ENCODE measurements at places on chromosomes 3 and 15.

- DNase-seq = no peak
Observed at GRCh38 chr3:64055076-64055475, 31.8 kb upstream of the PSMD6 start.

DNA sequence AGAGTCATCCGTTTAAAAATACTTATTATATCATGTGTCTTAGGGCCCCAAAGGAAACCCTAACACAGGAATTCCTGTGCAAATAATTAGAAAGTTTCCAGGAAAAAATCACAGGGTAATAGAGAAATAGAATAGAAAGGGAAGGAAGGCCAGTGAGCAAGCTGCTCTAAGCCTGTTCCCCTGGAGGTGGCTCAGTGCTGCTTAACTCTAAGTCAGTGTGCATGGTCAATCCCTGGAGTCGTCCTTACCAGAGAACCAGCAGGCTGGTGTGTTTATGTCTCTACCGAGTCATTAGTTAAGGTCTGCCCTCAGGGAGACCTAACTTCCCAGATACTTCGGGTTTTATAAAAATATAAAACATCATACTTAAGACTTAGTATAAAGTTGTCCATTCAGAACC lies 21.0 kb upstream of the MCF2L2 start:
- no peak for DNase-seq

DNA sequence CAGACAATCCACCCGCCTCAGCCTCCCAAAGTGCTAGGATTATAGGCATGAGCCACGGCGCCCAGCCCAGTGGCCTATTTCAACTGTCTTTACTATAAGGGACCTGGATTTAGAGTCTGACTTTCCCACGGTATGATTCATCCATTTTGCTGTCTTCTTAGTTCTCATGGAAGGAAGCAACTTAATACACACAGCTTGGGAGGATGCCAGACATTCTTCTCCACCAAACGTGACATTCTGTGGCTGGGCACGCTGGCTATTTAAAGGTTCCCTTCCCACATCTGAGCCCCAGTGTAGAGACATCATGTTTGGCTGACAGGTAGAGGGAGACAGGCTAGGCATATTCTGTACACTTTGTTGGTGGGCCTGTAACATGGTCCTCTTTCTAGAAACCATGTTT lies 26.2 kb downstream of the FAM43A start:
- DNase-seq = no peak

- DNase-seq = no peak
Observed at GRCh38 chr15:33086500-33087121, 107.9 kb downstream of the FMN1 start.

DNA sequence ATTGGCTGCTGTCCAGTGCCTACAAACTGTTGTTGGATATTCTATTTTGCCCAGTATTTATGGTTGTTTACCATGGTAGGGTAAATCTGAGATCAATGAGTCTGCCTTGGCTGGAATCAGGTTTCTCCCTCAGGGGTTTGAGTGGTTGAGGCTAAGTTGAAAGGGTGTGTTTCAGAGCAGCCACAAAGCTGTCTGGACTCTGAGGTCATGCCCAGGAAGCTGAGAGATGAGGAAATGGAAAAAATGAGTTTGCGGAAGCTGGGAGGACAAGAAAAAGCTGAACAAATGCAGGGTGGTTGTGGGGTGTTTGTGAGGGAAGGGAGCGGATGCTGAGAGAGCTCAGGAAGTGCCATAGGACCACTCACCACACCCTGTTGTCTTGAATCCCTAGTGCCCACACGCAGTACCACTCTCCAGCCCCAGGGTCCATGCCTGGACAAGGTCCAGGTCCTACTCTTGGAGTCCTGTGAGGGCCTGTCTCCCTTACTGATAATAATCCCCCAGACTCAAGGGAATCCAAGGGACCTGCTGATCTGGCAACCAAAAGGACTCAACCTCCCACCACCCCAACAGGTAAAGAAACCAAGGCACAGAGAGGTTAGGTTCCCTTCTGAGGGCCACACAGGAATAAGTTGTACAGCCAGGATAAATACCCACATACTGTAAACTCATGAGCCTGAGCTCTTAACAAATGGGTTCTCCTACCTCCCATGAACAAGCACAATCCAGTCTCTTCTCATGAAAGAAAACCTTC lies 81.6 kb downstream of the PPCDC start:
- DNase-seq = no peak

- DNase-seq = no peak
Observed at GRCh38 chr3:129121016-129121791, 400 bp downstream of the RAB43 start.

GRCh38 chr15:34490417-34491193 lies 53.0 kb upstream of the GOLGA8A start:
- DNase-seq = no peak

- no peak for DNase-seq
Observed at GRCh38 chr3:42723219-42723618, 20.6 kb upstream of the HHATL start.

DNA sequence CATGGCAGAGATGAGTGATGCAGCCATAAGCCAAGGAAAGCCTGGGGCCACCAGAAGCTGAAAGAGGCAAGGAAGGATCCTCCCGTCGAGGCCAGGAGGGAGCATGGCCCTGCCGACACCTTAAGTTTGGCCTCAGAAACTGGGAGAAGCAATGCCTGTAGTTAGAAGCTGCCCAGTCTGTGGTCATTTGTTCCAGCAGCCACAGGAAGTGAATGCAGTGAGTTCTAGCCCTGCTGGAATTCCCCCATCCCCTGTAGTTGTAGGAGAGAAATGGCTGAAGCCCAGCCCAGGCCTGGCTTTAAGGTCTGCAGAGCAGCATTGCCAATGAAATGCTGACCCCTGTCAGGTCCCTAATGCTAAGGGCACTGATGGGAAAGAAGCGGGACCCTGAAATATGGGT lies 12.2 kb upstream of the CHSY1 start:
- no peak for DNase-seq

DNA sequence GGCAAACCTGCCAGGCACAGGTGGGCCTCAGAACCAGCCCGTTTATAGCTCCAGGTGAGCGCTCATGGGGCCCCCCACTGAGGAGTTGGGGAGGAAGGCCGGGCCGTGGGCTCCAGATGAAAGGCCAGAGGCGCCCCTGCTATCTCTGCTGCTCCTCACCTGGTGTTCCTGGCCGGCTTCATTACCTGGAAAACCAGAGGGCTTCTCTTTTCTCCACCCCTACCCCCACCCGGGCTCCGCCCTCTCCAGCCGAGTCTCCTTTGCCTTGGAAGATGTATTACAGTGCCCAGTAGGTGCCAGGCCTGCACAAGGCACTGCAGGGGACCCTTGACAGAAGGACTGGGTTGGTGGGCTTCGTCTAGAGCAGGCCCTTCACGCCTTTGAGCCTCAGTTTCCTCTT lies 111.4 kb downstream of the WNT7A start:
- no peak for DNase-seq

- no peak for DNase-seq
Observed at GRCh38 chr15:69979262-69979661, 118.5 kb downstream of the TLE3 start.

- DNase-seq = no peak
Observed at GRCh38 chr3:13770170-13771169, 109.4 kb downstream of the WNT7A start.

- no peak for DNase-seq
Observed at GRCh38 chr15:64681424-64682024, 93.9 kb downstream of the RBPMS2 start.

- no peak for DNase-seq
Observed at GRCh38 chr3:192038726-192039125, 577.8 kb downstream of the PYDC2 start.

DNA sequence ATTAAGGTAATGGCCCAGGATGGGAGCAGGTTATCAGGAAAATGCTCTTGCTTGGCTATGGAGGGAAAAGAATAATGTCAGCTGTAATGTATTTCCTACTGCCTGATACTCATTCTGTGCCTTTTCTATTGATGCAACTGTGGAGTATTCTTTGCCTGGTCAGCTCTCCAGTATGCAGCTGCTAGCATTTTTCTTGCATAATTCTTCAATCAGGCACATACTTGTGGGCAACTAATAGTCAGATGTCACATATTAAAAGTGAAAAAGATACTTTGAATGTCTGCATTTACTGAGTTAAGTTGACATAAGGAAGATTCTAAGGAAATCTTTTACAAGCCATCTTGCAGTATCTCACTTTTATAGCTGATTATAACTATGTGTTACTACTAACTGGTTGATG lies 29.5 kb downstream of the CD80 start:
- DNase-seq = no peak

DNA sequence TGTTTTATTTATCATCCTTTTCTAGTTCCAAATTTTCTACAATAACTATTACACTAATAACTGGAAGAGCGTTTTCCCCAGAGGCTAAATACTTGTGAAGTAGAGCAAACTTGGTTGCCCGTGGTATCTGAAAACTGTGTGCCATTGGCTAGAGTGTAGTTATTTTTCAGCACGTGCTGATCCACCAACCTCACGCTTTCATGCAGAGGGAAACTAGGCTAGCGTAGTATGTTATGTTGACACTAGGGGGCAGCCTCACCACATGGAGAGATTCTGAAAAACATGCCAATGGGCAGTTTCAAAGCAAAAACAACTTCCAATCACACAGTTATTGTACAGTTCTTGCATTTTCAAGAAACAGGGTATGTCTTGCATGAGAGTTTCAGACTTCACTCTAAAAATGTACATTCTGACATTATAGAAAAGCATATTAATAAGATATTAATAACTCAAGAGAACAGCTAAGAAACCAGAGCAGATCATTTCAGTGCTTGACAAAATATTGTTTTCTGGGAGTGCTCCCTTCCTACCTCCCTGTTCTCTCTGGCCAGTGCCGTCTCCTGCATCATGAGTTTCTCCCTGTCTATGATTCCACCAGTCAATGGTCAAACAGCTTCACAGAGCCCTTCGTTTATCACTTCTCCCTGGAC lies 39.7 kb downstream of the SPATA12 start:
- no peak for DNase-seq

DNA sequence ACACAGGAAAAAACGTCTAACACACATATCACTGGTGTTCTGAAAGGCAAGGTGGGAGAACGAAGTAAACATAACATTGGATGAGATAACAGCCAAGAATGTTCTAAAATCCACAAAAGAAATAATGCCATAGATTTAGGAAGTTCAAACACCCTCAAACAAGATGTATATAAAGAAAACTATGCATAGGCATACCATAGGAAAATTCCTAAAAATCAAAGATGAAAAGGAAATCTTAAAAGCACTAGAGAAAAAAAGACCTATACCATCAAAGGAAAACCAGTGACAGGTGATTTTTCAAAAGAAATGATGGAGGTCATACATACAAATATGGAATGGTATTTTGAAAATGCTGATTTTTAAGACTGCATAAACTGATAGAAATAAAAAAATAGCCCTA lies 57.3 kb downstream of the GLB1 start:
- no peak for DNase-seq

- no peak for DNase-seq
Observed at GRCh38 chr3:157793745-157794144, 290.5 kb upstream of the VEPH1 start.

- no peak for DNase-seq
Observed at GRCh38 chr3:116474801-116475200, 29.5 kb upstream of the LSAMP start.

DNA sequence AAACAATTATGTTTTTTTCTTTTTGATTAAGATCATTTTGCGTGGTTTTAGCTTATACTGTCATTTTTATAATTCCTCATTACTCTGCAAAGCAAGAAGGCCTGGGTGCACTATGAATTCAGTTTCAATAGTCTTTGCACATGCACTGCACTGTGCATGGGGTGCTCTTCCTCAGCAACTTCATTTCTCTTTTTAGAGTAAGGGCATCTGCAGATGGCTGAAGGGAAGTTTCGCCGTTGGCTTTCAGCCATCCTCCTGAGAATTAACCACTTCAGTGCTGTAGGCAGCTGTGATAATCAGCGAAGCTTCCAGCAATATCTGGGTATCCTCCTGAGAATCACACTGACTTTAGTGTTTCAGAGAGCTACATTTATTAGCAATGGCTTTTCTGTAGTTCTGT lies 284.8 kb downstream of the GBE1 start:
- no peak for DNase-seq

DNA sequence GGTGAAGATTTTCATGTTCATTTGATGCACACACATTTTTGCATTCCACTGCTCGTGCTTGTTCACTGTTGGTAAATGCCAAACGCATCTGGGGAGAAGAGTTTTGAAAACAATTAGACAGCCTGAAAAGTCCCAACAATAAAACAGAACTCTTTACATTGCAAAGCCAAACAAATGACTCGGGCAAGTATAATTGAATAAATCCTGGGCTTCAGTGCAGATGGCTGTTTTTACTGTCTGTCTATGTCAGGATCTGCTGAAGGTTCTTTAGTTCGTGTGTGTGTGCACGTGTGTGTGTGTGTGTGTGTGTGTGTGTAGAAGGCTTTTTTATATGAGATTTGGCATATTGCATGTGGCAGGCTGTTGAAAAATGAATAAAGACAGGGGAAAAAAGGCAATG lies 277.5 kb upstream of the CDIN1 start:
- DNase-seq = no peak

DNA sequence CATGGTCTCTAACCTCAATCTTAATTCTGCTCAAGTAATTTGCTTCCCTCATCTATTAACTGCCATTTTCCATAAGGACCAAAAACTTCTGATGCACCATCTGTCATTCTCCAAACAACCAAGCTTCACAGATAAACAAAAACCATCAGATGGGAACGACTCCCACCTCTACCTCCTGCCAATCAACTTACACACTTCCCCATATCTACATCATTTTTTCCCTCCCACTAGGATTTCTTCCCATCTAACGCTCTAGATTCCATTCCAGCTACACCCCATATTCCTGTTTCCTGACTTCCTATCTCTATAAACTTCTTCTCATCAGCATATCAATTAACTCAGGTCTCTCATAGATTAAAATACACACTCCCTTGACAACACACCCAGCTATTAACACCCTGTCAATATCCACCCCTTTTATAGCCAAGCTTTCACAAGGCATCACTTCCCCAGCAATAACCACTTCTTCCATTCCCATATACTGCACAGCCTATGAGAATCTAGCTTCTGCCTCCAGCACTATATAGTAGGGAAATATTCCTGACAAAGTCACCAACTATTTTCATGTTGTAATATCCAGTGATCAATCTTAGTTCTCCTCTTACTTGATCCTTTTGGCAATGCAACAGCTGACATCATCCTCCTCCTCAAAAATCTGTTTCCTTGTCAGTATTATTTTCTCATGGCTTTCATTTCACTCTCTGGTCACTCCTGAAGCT lies 39.2 kb downstream of the SNX4 start:
- no peak for DNase-seq

- DNase-seq = no peak
Observed at GRCh38 chr3:168260859-168261258, 165.1 kb upstream of the GOLIM4 start.

- DNase-seq = no peak
Observed at GRCh38 chr3:31508452-31509146, 24.1 kb upstream of the STT3B start.

GRCh38 chr3:175608356-175608755 lies 749.2 kb downstream of the NAALADL2 start:
- no peak for DNase-seq

Measured in activated T-helper 1 cell treated with Interleukin-2 at 50 U/mL for 16 hours (primary cell).